ENCODE measurements at places on chromosomes 7 and 10.

- peak; percentile 1 for DNase-seq
Observed at GRCh38 chr10:117860823-117861222, 185.9 kb downstream of the RAB11FIP2 start.

DNA sequence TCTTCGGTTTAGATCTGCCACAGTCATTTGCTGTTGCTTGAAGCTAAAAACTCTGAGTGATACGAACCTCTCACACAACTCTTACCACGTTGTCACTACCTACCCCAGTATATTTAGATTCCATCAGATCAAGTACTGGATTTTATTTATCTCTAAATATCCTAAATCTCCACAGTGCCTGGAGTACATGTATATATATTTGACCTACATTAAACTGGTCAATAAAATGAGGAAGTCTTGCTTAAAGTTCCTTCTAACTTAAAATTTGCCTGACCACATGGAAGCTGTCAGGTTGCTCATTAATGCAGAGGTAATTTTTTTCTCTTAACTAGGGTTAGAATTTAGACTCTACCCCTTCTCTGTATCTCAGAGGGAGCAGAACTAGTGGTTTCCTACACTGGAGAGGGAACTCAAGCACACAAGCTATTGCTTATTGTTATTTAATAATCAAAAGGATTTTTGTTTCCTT is 3.1 kb upstream of the MACC1 start:
- DNase-seq = no peak

GRCh38 chr7:131605280-131605878 is 49.0 kb upstream of the PODXL start:
- no peak for DNase-seq

GRCh38 chr7:98802781-98803110 is 67.1 kb downstream of the TMEM130 start:
- DNase-seq = no peak

DNA sequence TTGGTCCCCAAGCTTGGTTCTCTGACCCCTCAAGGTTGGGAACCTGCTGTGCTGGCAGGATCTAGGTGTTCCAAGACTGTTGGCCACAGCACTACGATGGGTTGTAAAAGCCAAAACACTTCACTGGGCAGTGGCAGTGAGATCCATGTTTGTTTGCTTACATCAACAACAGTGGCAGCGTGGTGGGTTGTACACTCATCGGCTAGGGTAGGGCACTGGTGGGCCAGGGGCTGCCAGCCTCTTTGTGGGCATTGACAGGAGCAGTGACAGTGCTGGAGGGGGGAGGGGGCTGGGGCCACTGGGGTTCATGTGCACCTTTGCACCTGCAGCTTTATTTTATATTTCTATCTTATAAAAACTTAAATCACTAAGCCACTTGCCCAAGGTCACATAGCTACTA is 126.7 kb upstream of the ZWINT start:
- DNase-seq = no peak

- no peak for DNase-seq
Observed at GRCh38 chr10:118763202-118763988, 8.6 kb upstream of the CACUL1 start.

- DNase-seq = no peak
Observed at GRCh38 chr10:101189461-101190401, 39.5 kb downstream of the LBX1 start.

DNA sequence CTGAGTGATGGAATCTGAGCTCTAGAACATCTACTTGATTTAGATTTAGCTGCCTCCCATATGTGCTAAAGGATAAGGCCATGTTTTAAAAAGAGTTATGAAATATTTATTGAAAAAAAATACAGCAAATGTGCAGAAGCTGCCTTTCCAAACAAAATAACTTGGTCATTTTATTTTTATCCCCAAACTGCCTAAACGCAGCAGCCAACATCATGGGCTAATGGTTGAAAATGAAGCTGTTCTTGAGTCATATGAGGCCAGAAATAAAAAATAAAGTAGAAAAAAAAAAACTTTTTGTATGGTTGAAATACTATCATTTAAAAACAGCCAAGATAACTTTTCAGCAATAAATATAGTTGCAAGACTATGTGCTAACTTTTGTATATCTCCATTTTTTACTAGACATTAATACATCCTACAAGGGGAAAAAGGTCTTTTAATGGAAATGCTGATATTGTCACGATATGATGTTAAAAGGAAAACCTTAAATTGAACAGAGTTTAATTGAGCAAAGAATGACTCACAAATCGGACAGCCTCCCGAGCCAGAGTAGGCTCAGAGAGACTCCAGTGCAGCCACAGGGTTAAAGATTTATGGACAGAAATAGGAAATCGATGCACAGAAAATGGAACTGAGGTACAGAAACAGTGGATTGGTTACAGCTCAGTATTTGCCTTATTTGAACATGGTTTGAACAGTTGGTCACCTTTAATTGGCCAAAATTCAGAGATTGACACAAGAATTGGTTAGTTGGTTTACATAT is 305.8 kb downstream of the MDFIC start:
- no peak for DNase-seq

DNA sequence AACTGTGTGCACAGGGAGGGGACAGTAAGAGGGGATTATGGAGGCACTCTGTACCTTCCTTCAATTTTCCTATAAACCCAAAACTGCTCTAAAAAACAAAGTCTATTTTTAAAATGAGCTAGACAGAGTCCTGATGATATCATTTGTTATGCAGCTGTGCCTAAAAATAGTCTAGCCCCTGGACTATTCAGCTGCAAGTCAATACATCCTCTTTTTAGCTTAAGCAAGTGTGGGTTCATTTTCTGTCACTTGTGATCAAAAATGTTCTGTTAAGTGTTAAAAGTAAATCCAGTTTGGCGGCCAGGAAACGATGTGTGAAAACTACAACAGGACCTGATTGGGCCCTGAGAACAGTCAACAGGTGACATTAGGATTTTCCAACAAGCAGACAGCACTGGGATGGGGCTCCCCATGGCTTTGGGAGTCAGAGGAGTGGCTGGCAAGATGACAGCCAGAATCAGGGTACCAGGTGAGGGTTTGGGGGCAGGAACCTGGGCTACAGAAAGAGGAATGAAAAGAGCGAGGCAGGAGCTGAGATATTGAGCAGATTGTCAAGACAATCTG is 33.9 kb downstream of the FAM107B start:
- DNase-seq = no peak

DNA sequence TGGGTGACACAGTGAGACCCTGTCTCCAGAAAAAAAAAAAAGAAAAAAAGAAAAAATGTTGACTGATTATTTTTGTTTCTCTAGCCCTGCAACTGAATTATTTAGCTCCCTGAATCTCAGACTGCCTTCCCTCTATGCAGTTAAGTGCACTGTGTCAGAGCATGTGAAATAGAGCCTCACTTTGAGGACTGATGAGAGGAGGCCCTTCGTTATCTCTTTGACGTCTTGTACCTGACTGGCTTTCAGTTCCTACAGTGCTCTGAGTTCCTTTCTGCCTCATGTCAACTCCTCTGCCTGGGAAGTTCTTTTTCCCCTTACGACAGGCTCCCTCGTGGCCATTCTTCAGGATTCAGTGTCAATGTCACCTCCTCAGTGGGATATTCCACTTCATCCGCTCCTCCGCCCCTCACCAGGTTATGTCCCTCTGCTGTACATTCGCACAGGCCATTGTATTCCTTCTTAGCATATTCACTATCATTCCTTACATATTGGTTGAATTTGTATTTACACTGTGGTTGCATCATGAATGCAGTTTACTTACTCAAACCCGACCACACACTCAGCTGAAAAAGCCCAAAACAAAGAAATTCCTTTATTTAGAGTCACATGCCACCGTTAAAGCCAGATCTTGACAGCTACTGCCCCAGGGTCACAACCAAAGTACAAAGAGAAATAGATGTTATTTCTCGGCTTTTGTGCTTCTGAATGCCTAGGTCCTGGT is 18.1 kb upstream of the CAMK2G start:
- DNase-seq = no peak

GRCh38 chr10:35304649-35305048 is 31.7 kb upstream of the CCNY start:
- no peak for DNase-seq

- peak; percentile 93 for DNase-seq
Observed at GRCh38 chr7:82810558-82811259, 352.0 kb downstream of the PCLO start.

DNA sequence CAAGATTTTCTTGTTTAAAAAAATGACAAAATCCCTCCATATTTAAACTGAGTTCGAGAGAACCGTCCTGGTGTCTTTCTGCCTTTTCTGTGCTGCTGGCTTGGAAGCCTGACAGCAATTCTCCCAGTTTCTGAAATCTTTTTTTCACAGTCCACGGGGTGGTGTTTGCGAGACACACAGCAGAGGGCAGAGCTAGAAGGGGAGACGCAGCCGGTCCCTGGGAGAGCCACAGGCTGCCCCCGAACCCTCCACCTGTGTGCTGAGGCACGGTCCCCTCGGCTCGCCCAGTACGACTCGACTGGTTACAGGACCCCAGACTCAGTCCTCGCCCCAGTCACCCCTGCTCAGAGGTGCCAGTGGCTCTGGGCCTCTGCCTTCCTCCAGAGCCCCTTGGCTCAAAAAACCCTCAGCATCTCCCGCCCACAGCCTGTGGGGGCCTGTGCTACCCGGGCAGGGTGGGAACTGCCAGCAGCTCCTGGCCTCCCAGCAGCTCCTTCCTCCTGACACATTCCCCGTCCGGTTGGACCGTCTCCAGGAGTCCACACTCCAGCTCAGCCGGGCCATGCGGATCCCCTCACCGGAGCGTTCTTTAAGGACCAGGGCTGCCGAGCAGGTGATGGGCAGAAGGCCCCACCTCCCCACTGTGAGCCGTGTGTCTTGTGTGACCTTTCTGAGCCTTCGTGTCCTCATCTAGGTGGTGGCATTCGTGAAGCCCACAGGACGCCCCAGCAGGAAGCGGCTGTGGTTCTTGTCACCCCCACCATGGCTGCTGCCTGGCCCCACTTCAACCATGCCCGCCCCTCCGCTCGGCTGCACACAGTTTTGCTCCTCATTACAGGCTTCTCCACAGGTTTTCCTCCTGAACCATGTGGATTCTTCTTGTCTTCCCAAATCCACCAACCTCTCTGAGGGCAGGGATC is 52.3 kb upstream of the EN2 start:
- no peak for DNase-seq

DNA sequence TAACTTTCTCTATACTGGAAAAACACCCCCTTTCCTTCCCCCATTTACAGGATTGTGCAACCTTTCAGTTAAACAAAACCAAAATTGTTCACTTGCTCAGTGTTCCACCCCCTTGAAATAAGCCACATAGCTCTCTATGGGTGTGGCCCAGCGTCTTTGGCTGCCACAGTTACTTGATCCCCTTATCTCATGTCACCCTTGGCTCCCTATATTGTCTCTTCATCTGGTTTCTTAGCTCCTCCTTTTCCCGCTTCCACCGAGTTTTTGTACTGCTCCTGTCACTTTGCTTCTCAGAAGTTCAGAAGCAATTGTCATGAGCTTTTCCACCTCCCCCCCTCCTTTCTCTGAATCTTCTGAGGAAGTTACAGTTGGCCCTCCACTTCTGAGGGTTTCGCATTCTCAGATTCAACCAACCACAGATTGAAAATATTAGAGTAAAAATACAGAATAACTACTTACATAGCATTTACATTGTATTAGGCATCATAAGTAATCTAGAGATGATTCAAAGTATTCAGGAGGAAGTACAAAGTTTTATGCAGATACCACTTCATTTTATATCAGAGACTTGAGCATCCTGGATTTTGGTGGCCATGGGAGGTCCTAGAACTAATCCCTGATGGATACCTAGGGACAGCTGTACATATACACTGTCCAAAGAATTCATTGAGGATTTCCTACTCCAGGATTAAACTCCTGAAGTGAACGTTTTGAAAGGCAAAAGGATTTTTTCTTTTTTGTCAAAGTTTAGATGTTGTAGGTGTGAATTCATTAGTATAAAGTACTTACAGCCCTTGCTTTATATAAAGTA is 60.4 kb downstream of the ADD3 start:
- no peak for DNase-seq

Data from SK-N-MC (cell line).